ENCODE measurements at places on chromosomes 4 and X.

GRCh38 chr4:34196375-34196774 lies 2047.9 kb downstream of the ARAP2 start:
- DNase-seq, result no peak

DNA sequence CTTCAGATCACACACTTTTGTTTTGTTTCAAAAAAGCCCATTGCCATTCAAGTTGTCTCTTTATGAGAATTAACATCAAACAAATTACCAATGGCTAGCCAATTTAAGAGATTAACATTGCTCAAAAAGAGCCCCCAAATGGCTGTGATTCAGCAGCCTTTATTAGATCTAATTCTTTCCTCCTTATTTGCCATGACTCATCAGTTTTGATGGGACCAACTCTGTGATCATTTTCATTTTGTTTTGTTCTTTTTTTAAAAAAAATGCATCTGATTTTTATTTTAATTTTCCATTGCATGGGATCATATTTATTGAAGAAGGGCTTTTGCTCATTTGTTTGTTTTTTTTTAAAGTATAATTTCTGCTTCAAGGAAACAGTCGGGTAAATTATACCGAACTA lies 161.6 kb upstream of the FRMPD4 start:
- no peak for DNase-seq

DNA sequence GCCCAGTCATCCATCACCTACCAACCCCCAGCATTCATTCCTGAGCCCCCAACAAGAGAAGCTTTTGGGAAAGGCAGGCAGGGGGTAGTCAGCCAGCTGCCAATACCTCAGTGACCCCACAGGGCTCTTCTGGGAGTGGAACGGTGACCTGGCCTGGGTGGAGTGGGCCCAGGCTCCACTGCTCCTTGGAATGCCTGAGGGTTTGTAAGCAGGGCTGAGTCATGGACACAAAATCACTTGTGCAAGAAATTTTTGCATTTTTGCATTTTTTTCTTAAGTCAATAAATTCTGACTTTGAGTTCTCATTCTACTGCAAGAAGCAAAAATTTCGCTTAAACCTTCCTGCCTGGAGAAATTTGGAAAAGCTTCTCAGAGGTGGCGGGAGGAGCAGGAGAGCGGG lies 18.5 kb downstream of the SORCS2 start:
- DNase-seq, result no peak

- DNase-seq, result peak; percentile 39
Measured at GRCh38 chr4:101345596-101346350, 1.6 kb downstream of the PPP3CA start.

Measured in substantia nigra (tissue), 51 donors.